Stimulated activated naive CD4-positive, alpha-beta T cell (primary cell): ENCODE measurements at places on chromosomes 3 and 15.

DNA sequence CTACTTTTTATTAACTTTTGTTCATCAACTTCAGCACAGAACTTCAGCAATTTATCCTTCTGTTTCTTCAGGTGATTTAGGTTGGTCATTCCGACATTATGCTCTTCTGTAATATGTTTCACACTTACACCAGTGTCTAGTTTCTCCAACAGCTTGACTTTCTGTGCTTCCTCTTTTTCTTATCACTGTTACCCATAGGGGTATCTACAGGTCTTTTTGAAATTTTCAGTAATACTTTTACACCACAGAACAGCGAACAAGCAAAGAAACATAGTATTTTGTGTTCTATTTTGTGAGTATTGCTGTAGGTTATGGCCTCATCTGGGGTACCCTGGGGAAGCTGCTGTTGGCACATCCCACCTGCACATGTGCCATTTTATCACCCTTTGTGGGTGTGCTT, 260.7 kb downstream of the NSUN3 start:
- no peak for DNase-seq

- no peak for DNase-seq
These were observed 358.0 kb downstream of the WDR72 start for GRCh38 chr15:53401503-53401902.

GRCh38 chr3:52435246-52436101, 9.4 kb downstream of the SEMA3G start:
- DNase-seq: no peak

GRCh38 chr3:42063888-42064287, 27.3 kb upstream of the TRAK1 start:
- no peak for DNase-seq

DNA sequence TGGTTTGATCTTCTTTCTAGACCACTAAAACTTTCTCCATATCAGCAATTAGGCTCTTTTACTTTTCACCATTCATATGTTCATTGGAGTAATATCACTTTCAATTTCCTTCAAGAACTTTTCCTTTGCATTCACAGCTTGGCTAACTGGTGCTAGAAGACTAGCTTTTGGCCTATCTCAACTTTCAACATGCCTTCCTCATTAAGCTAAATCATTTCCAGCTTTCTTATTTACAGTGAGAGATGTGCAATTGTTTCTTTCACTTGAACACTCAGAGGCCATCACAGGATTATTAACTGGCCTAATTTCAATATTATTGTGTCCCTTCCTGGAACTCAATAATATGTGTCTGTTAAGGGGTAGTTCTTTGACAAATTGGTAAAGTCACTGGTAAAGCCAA, 42.8 kb upstream of the PLOD2 start:
- DNase-seq: no peak

- DNase-seq: no peak
These were observed 17.2 kb downstream of the CASR start for GRCh38 chr3:122200661-122201060.

DNA sequence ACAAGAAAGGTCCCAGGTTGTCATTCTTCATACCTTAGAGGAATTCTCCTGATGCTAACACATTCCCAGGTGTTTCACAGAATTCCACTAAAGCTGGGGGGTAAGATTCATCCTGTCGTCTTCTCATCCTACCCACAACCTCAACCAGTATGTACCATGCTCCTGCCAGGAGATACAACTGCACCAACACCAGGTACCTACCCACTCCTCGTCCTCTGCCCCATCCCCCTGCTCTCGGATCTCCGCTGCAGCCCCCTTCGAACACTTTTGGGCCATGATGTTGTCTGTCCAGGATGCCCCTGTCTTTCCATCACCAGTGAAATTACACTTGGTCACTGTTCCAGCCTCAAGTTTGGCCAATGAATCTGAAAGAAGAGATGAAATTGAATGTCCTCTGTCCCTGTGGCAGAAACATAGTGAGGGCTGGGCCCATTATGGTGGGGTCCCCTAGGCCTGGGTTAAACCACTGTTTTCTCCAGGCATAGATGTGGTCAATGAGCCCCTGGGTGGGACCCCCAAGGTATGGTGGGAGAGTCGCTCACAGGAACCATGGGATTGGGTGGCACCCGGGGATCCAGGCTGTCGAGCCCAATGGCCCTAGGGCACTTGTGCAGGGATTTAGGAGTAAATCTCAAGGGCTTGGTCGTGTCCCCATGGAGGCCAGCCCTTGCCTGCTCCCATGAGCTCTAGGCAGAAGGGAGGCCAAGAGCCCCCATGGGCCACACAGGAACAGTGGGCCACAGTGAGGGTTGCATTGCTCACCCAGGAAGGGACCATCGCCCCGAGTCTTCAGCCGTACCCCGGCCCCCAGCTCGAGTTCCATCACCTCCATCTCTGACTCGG, 9.4 kb upstream of the AP3S2 start:
- DNase-seq: no peak

DNA sequence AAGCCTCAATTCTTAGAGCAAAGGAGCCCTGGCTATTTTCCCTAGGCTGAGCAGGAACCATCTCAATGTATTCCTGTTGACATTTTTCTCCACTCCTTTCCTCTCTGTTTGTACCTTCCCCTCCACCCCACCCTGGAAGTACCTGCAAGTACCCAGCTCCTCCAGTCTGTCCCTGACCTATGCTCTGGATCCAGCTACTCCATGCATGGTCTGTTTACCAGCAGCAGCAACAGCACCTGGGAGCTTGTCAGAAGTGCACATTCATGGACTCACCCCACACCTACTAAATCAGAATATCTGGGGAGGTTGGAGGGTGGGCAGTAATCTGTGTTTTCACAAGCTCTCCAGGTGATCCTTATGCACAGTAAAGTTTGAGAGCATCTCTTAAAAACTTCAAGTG, 240.7 kb upstream of the UMPS start:
- no peak for DNase-seq

DNA sequence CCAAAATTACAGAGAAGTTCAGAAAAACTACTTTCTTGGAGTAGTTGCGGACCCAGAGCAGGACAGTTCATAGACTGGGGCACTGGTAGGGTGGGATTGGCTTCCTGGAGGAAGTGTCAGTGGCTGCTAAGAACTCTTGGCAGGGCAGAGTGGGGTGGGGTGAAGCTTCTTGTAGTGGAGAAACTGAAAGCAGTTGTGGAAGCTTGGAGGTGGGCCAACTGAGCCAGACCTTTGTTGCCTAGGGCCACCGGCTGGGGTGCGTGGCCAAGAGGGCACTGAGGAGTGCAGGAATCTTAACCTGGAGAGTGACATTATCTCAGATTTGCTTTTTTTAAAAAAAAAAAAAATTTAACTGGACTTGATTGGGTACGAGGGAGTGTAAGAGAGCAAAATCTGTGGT, 3.1 kb downstream of the KAT2B start:
- DNase-seq: peak; percentile 28

DNA sequence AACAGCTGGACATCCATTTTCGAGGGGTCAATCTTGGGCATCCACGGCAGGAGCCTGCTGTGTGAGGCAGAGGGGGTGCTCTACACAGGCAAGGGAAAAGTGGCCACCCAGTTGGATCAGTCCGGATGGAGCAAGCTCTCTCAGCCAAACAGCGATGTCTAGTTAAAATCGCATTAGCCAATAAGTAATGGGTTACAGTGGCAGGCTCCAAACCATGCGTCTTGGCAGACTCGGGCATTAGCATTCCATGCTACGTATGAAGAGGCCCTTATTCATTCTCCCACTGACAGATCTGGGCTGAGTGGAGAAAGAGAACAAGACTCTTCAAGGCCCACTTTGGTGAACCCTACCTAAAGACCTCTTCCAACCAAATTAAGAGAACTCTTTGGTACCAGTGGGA, 49.3 kb downstream of the CCNB2 start:
- no peak for DNase-seq

- no peak for DNase-seq
These were observed 175.6 kb upstream of the GALNT15 start for GRCh38 chr3:15998911-15999310.

- DNase-seq: no peak
These were observed 56.6 kb upstream of the CSTA start for GRCh38 chr3:122268257-122269024.

- DNase-seq: no peak
These were observed 115.8 kb upstream of the ARHGEF3 start for GRCh38 chr3:56917361-56918110.

GRCh38 chr3:126715432-126715831, 11.4 kb downstream of the CHCHD6 start:
- no peak for DNase-seq

- DNase-seq: no peak
These were observed 408.6 kb upstream of the PDZRN3 start for GRCh38 chr3:74033381-74033780.

DNA sequence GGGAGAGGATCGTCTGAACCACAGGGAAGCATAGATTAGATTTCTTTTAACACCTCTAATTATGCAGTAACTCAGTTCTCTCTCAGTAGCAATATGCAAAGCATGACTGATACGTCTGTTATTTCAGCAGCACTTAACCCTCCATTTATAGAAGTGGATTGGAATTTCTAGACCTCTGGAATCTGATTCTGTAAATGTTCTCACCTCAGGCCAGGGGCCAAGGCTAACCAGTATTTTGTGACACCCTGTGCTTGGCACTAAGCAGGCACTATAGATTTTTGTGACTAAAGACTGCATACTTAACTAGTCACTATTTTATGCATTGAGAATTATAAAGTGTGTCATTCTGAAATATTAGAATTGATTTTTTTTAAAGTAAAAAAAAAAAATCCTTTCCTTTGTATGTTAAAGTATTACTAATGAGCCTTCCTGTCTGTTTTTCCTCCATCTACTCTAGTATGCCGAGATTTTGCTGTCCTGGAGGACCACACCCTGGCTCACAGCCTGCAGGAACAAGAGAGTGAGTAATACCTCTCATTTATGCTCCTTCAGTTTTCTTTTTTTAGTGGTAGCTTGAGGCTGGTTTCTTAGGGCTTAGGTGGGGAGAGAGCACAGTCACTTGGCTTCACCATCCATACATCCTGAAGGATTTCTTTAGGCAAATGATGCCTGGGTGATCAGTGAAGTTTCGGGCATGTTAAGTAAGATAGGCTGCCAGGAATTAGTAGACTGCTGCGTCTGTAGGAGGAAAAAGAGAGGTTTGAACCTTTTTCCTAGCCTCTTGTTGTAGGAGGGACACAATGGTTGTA, 26.5 kb upstream of the UTS2B start:
- no peak for DNase-seq

GRCh38 chr3:40850861-40851260, 326.1 kb downstream of the ZNF621 start:
- no peak for DNase-seq

- DNase-seq: no peak
These were observed 11.0 kb upstream of the PPP4R2 start for GRCh38 chr3:72985576-72985975.

- no peak for DNase-seq
These were observed 120.1 kb downstream of the ADAMTS17 start for GRCh38 chr15:100221471-100222348.

- no peak for DNase-seq
These were observed 190.1 kb downstream of the TBC1D5 start for GRCh38 chr3:17552351-17552750.

DNA sequence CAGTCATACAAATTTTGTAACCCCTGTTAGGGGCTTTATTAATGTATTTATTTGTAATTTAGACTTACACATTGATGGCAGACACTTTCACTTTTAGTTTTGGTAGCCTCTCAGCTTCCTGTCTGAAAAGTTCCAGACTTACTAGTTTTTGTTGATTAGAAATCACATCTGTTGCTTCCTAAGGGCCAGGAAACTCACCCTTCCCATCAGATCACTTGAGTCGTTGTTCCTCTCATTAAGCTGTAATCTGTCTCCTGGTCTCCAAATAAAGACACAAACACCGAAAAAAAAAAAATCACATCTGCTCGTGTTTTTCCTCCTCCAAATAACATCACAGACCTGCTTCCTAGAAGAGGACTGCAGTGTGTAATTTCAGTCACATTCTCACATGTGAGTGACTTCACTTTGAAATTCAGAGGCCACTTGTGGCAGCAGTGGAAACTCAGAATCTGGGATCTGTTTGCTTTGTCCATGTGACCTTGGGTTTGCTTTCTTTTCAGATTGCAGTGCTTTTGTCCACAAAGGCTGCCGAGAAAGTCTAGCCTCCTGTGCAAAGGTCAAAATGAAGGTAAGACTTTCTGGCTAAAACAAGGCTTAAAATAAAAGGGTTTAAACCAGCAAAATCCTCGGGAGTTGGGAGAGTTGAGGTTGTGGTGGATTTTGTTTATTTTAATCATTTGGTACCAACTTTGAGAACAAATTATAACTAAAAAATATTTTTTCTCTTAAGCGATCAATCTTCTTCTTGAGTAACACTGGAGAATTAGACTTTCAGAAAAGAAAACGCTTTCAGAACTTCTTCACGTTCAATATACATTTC, 87.0 kb downstream of the KLHL25 start:
- DNase-seq: no peak

GRCh38 chr3:53131096-53131495, 861 bp upstream of the RFT1 start:
- no peak for DNase-seq

- no peak for DNase-seq
These were observed 33.7 kb downstream of the BNC1 start for GRCh38 chr15:83250781-83251180.

DNA sequence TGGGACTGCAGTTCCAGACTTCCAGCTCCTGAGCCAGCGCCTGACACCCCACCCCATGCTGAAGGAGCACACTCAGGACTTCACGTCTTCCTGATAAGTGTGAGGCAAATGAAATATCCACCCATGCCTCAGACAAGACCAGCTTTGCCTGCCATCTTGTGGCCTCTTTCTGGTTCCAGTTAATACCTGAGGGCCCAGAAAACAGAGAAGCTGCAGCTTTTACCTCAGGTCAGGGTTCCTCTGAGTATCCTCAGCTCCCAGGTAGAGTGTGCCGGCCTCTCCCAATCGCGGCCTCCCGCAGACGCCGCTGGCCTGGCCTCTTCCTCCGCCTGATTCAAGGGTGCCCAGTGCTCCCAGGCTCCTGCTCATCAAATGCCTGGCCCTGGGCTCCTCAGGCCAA, 5.1 kb upstream of the KLHL6 start:
- DNase-seq: no peak

GRCh38 chr3:159583662-159584061, 405.0 kb upstream of the IL12A start:
- no peak for DNase-seq

- no peak for DNase-seq
These were observed 20.0 kb downstream of the WNT5A start for GRCh38 chr3:55467099-55467498.

DNA sequence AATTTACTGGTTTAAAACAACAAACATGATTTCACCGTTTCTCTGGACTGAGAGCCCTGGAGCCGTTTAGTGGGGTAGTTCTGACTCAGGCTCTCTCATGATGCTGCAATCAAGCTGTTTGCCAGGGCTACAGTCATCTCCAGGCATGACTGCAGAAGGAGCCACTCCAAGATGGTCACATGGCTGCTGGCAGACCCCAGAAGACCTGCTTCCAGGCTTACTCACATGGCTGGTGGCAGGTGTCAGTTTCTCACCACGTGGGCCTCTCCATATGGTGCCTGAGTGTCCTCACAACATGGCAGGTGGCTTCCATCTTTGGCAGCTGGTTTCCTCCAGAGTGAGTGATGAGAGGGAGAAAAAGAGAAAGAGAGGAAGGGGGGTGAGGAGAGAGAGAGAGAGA, 378.3 kb upstream of the RGMA start:
- no peak for DNase-seq
